T-helper 17 cell (primary cell): ENCODE measurements at places on chromosomes 1 and 21. TPM values are rescaled to one million over a fixed set of nuclear protein-coding genes. Genes with fewer than 3 reads are reported as not detected.

The USH2A gene
- total RNA-seq = not detected

The SAMSN1 gene
- 33.7 TPM for total RNA-seq

The ZBTB37 gene
- 14.7 TPM for total RNA-seq

The RAB13 gene
- total RNA-seq = 2.2 TPM

DNA sequence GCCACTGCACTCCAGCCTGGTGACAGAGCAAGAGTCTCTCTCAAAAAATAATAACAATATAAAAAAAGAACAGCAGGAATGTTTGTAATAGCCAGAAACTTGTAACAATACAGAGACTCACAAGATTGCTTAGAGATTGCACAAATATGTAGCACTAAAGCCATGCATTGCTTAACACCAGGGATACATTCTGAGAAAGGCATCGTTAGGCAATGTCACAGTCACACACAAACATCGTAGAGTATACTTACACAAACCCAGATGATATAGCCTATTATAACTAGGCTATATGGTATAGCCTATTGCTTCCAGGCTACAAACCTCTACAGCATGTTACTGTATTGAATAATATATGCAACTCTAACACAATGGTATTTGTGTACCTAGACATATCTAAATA is 45.3 kb downstream of the GPATCH2 start:
- no peak for DNase-seq

DNA sequence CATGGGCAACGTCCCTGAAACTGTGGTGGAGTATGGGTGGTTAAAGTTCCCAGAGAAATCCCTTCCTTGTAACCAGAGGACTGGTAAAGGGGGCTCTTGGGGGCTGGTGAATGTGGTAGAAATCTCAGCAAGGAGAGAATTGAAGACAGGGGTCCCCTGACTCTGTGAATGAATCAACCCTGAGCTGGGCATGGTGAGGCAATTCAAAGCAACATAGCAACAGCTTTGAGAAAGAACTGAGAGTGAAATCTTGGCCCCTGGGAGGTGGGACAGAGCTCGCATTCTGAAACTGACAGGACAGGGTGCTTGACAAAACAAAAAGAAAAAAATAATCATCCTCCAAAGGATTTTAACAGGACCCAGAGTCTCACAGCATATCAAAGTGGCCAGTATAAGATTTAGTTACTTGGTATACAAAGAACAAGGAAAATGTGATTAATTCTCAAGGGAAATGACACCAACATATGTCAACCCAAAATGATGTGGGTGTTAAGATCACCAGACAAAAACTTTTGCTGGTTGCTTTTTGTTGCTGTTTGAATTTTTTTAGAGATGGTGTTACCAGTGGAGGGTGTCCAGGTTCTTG is 11.7 kb upstream of the SUMO3 start:
- DNase-seq = no peak

DNA sequence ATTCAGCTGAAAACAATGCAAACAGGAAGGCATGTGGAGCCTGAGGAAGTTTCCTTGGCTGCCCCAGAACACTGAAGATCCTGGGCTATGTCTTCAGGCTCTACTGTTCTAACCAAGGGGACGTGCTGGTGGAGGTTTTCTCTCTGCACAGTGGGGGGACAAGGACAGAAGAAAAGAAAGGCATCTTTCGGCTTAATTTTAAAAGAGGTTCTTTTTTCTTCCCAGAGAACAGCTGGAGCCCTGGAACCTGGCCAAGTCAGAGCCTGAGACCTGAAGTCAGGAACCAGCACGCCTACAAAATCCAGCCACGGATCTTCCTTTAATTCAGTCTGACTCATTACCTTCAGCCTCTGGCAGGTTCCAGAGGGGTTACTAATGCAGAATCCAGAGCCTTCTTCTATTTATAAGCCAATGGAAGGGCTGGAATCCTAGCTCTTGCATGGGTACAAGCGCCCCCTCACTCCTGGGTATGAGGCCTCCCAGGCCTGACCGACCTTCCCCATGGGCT is 19.8 kb downstream of the CTNNBIP1 start:
- DNase-seq = no peak

GRCh38 chr21:28261298-28261697 is 731.4 kb downstream of the LTN1 start:
- no peak for DNase-seq

GRCh38 chr1:32729254-32730046 is 26.9 kb upstream of the SYNC start:
- no peak for DNase-seq
